ENCODE measurements at places on chromosomes 5 and 9.

GRCh38 chr9:38263532-38263931, 129.0 kb upstream of the ALDH1B1 start:
- no peak for DNase-seq

DNA sequence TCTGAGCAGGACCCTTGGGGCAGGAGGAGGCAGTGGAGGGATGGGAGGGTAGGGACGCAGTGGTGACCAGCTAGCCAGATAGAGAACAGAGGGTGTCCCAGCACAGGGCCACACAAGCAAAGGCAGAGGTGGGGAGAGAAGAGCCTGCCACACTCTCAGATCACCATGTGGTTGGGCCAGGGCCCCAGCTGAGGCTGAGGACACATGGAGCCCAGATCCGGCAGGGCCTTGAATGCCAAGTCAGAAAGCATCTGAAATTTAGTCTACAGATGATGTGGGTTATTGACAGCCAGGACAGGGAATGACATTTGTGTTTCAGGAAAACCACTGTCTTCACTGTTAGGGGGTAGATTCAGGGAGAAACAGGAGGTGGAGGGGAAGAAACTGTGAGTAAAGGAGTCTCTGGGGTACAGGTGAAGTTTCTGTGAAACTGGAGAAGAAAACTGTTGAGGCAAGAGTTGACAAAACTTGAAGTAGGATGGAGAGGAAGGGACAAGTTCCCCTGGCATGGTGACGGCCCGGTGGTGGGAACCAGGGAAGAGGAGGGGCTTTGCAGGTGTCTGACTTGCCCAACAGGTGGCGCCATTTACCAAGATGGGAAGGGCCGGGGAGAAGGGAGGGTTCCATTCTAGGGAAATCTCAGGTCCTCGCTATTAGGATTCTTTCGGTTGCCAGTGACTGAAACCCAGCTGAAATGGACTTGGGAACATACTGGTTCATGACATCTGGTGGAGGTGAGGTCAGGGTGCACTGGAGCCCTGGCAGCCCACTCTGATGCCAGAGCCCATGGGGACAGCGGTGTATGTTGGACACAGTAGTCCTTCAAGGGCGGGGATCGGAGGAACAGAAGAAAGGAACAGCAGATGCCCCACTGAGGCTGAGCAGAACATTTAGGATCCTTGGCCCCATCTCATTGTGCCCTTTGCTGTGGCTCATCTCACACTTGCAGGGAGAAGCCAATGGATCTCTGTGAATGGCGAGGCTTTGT, 100.1 kb downstream of the KCNIP1 start:
- no peak for DNase-seq

DNA sequence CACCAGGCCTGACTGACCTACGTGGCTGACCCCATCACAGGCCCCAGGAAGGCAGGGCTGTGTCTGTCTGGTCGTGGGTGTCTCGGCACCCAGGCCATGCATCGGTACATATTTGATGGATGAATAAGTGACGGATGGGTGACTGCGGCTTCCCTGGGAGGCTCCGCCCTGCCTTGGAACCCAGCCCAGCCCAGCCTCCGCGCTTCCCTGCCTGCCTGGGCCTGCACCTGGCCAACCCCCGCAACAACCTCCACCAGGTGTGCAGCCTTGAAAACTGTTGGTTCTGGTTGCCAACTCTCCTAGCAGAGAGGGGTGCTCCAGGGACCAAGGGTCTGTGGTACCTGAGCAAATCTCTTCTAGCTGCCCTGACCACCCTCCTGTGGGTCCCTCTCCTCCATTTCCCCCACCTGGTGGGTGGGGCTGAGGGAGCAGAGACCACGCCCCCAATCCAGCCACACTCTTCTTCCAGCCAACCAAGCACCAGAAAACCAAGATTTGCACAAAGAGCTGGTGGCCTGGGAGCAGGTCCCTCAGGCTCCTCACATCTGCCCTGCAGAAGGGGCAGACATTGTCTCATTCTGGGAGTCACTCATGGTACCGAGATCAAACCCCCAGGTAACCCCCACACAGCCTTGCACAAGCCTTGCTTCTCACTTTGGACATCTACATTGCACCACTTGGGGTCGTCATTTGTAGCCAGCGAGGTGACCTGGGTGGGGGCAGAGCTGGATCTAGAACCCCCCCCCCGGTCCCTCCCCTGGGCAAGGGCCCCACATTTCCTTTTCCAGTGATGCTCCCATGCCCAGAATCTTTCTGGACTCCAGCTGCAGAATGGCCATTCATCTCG, 100.6 kb upstream of the IER5L start:
- no peak for DNase-seq

- no peak for DNase-seq
Observed at GRCh38 chr9:110016340-110016739, 191.6 kb downstream of the C9orf152 start.

GRCh38 chr5:94196953-94197352, 421.5 kb downstream of the KIAA0825 start:
- no peak for DNase-seq

DNA sequence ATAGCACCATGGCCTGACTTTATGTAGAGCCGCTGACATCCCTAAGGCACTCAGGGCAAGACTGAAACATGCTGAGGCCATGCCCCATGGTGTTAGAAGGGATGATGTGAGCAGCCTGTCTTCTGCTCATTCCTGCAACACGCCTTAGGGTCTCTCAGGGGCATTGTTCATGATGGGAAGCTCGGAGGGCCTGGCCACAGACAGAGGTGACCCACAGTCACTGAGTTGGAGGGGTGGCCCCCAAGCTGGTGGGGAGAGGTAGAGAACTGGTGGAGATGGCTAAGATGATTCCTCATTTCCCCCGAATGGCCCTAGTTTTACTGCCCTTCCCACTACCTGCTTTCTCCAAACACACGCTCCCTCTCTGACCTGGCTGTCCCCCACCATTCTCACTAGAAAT, 135.2 kb downstream of the BARX1 start:
- DNase-seq: no peak

- DNase-seq: no peak
Observed at GRCh38 chr9:126372716-126373115, 46.1 kb downstream of the MVB12B start.

GRCh38 chr5:33433303-33434240, 7.2 kb upstream of the TARS1 start:
- no peak for DNase-seq

GRCh38 chr9:97064176-97064575, 25.2 kb upstream of the CTSV start:
- DNase-seq: no peak

GRCh38 chr5:148090773-148091250, 27.0 kb downstream of the SPINK5 start:
- no peak for DNase-seq

DNA sequence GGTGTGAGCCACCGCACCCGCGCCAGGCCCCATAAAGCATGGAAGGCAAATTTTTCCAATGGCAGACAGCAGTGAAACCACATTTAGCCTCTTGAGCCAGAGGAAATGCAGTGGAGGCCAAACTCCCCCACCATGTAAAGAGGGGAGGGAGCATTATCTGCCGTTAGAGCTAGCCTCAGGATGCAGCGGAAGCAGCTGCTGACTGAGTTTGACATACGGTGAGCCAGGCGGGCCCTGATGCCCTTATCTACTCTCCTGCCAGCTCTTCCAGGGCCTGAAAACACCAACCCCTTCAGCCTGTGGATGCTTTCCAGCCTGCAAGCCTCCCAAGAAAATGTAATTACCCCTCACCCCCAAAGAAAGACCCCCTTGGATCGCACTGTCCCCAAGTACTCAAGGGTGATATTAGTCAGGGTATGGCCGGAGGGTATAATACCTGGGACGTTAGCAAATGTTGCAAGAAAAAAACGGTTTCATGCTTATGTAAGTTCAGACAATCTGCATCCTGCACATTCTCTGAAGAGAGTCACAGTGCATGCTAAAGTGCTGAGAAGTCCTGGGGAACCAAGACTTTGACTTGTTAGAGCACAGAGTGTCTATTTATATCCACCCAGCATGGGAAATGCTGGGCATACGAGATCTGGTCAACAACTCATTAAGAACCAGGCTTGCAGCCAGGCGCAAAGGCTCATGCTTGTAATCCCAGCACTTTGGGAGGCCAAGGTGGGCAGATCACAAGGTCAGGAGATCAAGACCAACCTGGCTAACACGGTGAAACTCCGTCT, 11.3 kb upstream of the GGTA1 start:
- no peak for DNase-seq

- DNase-seq: no peak
Observed at GRCh38 chr5:44691802-44692201, 116.9 kb upstream of the MRPS30 start.

GRCh38 chr5:149938791-149939358, 5.7 kb downstream of the PDE6A start:
- DNase-seq: peak; percentile 97

DNA sequence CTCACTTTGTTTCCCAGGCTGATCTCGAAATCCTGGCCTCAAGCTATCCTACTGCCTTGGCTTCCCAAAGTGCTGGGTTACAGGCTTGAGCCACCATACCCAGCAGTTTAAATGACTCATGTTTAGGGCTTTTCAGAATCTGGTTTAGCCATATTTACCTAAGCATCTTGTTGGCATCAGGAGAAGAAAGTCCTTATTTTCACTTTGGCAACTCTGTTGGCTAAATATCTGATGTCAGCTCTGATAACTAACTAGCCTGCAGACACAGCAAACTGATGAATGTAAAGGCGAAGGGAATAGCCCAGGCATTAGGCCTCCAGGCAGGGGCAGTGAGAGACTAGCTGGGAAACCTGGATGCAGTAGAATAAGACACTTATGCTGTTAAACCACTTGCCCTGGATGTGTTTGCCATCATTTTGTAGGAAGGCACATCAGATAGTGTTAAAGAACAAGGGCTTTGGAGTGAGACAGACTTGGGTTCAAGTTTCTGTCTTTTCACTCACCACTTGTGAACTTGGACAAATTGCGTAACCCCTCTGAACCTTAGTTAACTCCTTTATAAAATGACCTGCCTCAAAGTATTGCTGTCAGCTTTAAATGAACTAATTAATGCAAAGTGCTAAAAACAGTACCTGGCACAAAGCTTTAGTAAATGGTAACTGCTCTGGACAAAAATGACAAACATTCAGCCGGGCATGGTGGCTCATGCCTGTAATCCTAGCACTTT, 34.7 kb upstream of the GARNL3 start:
- no peak for DNase-seq

DNA sequence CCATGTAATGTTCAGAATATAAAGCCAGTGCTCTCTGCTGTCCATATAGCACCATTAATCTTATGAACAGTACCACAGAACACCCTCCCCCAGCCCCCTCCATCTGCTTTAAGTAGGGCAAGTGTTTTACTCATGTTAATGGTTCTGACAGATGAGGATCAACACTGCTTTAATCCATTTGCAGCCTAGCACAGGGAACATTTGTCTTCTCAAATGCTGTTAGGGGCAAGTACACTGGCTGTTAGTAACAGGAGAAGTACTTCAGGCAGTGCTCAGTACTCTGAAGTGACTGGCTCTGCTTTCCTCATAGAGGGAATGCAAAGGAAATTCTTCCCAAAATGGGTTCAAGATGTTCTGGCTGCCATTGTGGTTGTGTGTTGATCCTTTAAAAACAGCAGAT, 202.6 kb downstream of the DCP2 start:
- DNase-seq: no peak

GRCh38 chr5:108259306-108259705, 122.6 kb downstream of the FBXL17 start:
- no peak for DNase-seq

GRCh38 chr9:129547063-129547462, 73.8 kb downstream of the C9orf50 start:
- no peak for DNase-seq

- DNase-seq: no peak
Observed at GRCh38 chr5:67487862-67488261, 291.3 kb upstream of the CD180 start.

DNA sequence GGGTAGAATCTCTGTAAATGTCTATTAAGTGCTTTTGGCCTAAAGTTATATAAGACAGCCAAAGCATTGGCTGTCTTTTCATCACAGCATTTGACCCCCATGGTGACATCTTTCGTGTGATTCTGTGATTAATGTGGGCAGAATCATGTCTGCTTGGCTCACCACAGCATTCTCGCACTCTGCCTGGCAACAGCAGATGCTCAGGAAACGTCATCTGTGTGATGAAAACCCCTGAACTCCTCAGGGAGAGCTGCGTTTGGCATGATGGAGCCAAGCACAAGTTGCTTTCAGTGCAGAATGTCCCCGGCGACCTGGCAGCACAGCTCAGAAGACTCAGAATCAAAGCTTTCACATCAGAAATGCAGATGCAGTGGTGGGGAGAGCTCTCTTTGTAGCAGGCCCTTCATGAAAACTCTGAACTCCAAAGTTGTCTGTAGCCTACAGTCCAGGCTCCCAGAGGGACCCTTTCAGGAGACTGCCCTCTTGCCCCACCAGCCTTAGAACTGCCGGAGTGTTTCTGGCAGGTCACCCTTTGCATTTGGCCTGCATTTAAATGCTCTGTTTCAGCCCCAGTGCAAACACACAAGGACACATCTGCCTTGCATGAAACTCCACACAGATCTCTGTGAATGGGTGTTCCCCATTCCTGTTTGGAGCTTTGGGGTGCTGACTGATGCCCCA, 155.6 kb upstream of the PANK3 start:
- DNase-seq: no peak
